NCI-H446 (cell line): ENCODE measurements at places on chromosomes 6 and 20.
A peak's percentile ranks its signal among the peaks of the same experiment; 100 is the strongest.

- DNase-seq = no peak
These were observed 308.5 kb downstream of the CLIC5 start for GRCh38 chr6:45707176-45707575.

- DNase-seq = no peak
These were observed 52.4 kb downstream of the DSTN start for GRCh38 chr20:17622086-17622850.

DNA sequence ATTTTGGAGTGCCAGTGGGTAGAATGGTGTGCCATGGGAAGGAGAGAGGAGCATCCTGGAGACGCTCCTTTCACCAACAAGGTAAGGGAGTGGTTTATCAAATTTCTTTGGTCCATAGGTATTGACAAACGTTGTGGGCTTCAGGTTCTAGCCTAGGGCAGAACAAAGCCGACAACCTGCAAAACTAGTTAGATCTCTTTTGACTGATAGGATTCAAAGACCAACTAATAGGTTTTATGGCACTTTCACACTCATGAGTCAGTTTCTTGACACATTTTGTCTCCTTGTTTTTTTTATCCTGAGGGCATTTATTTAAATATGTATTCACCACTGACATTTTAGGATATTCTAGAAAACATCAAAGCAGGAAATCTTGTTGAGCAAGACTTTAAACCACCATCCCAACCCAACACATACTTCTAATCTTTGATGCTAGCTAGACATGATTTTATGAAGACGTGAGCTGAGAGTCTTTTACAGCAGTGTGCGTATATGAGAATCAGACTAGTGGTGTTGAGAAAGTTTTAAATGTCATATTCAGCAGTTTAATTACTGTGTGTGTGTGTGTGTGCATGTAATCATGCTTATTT, 370.4 kb upstream of the HSF2 start:
- DNase-seq = no peak

DNA sequence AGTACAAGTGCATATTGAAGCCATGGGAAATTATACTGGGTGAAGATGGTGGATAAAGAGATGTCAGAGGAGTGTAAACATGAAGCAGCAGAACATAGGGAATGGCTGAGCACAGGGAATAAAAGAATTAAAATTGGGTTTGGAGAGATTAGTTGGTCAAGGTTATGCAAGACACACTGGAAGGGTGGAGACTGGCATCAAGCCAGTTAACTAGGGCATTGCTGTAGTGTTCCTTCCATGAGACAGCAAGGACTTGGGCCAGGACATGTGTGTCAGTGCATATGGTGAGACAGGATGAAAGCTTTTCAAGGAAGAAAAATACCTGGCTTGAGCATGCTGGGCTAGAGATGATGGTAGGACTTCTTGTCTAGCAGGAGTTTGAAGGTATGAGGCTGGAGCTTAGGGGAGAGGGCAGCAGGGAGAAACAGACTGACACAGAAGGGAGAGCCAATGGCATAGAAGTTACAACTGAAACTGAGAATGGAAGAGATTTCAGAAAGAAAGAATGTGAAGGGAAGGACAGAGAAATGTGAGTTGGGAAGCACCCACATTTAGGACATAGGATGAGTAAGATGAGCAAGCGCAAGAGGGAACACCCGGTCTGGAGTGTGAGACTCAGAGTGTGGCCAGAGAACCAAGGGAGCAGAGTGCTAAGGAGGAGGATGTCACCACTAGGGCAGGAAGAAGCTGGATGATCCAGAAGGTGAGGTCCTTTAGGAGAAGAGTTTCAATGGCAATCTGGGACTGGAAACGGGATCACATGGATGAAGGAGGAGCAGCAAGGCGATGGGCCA, 14.5 kb upstream of the TMEM170B start:
- no peak for DNase-seq

DNA sequence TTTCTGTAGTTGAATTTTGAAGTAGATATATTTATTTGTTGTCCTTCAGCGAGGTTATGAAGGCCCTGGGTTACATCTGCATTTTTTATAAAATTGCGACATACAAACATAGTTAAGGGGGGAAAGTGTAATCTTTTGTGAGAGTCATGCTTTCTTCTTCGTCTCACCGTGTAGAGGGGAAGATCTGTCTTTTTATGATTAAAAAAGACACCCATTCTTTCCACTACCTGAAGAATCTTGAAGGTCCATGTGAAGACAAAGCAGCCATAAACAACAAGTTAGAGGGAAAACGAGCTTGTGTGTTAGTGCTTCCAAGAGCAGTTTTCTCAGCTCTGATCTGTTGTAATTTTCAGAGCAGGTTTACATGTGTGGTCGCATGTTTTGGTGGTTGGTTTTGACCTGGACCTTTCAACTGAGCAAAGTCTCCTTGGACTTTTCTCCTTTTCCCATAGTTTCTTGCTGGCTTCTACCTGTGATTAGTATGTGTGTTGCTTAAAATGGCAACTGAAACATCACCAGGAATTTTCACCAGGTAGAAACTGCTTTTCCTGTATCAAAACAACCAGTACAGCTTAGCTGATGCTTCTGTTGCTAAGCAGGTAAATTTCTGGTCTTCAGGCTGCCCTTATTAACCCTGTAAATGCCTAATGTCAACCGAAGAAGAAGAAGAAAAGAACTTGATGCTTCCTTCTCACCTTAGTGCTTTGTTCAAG, 37.3 kb downstream of the RREB1 start:
- DNase-seq = no peak

GRCh38 chr20:7868108-7868507, 72.2 kb downstream of the HAO1 start:
- DNase-seq = no peak

- no peak for DNase-seq
These were observed 71.9 kb downstream of the GJA10 start for GRCh38 chr6:89966228-89966544.

GRCh38 chr6:1348675-1349074, 36.8 kb downstream of the FOXQ1 start:
- DNase-seq = no peak

- DNase-seq = no peak
These were observed 461.9 kb downstream of the QKI start for GRCh38 chr6:163876391-163876790.

DNA sequence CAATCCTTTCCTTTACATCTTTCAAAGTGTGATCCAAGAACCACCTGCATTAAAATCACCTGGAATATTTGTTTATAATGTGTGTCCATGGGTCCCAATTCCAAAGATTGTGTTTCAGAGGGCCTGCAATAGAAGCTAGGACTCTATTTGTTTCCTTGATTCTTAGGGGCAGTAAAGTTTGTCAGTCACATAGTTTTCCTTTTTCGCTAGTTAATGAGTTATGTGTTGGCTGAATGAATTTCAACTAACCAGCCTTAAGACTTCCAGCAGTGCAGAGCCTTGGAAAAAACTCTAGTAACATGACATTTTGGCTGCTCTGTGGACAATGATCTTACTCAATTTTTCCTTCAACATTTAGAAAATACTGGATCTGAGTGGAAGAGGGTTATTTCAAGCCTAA, 11.3 kb downstream of the FAM217A start:
- no peak for DNase-seq

- no peak for DNase-seq
These were observed 373.9 kb upstream of the ID4 start for GRCh38 chr6:19463250-19463649.

GRCh38 chr6:37029249-37029971, 24.0 kb downstream of the FGD2 start:
- DNase-seq = peak; percentile 42

- no peak for DNase-seq
These were observed 4.2 kb upstream of the BLCAP start for GRCh38 chr20:37531856-37532255.

- DNase-seq = no peak
These were observed 702.7 kb downstream of the EYS start for GRCh38 chr6:65004283-65004682.

- DNase-seq = peak; percentile 77
These were observed 276.7 kb downstream of the SOX4 start for GRCh38 chr6:21870076-21870730.

- no peak for DNase-seq
These were observed 628.1 kb upstream of the CITED2 start for GRCh38 chr6:140002396-140003022.

GRCh38 chr6:496649-497048, 105.1 kb downstream of the IRF4 start:
- no peak for DNase-seq

DNA sequence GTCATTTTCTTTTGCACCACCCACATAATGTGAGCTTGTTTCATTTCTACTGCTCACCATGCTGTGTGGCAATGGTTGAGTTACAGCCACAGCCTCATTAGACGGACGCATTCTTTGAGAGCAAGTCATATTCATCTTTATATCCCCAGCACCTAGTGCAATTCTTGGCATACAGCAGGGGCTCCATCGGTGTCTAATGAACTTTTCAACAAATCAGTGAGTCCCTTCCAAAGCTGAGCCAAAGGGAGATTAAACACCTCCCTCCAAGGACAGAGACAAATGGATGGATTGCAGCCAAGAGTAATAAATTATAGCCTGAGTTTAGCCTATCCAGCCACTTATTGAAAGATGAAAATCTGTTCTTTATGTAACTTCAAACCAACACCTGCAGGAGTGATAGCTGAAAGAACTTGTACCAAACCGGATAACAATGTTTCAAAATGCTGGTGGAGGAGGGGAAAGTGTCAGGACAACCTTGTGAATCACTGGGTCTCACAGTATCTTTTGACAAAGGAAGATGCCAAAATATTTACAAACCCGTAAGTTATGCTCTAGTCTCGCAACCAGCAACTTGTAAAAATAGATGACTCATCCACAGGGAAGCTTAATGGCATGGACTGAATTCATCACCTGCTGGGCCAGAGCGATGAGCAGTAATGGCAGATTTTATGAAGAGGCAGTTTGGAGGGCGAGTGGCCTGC, 139.0 kb downstream of the PXDC1 start:
- DNase-seq = peak; percentile 23

- DNase-seq = no peak
These were observed 57.3 kb upstream of the ECI2 start for GRCh38 chr6:4192627-4193026.

DNA sequence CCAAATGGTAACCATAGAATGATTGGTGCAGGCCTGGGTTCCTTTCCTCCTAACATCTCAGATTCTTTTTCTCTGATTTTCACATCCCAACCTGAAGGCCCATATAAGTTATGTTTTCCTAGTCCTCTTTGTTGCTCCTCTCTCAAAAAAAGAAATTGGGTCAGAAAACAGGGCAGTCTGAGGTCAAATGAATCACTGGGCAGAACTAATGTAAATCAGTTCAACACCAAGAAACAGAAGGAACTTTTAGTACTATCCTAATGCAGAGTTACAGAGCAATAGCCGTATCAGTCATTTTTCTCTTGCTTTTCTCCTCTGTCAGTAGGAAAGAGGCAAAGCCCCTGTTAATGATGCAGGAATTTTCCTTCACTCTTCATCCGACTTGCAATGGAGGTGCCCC, 11.0 kb upstream of the TPD52L1 start:
- DNase-seq = no peak

- DNase-seq = no peak
These were observed 197.9 kb upstream of the GRIK2 start for GRCh38 chr6:101195588-101195987.

GRCh38 chr20:10992731-10993130, 318.9 kb upstream of the JAG1 start:
- no peak for DNase-seq

- no peak for DNase-seq
These were observed 160.1 kb upstream of the QKI start for GRCh38 chr6:163254341-163254835.

- peak; percentile 71 for DNase-seq
These were observed 25.1 kb downstream of the RALGAPA2 start for GRCh38 chr20:20687319-20687718.

DNA sequence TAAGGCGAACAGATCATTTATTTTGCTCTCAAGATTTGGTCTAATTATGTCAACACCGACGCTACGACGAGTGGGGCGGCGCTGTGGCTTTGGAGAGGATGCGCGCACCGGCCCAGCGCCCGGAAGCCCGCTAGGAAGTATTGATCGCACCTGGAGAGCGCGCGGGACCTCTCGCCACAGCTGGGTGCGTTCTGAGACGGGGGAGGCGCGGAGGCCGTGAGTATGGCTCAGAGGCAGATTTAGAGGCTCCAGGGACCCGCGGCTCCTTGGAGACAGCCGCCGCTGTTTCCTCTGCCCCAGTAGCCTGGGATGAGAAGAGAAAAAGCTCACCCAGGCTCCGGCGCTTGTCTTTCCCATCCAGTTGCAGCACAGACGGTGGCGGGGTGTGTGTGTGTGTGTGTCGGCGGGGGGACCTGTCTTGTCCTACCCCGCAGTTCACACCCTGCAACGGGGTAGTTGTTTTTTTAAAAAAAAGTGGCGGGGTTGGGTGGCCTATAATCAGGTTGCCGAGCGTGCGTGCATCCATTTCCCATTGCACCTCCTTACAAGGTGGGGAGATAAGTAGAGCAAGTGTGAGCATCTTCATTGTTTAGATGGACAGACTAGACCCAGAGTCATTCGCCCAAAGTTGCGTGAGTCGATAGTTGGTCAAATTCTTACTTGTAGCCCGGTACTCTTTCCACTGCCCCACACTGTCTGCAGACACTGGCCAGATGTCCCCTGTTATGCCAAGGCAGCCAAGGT, 11.2 kb downstream of the TFAP2D start:
- DNase-seq = no peak

GRCh38 chr6:104608101-104608500, 251.6 kb downstream of the HACE1 start:
- no peak for DNase-seq

DNA sequence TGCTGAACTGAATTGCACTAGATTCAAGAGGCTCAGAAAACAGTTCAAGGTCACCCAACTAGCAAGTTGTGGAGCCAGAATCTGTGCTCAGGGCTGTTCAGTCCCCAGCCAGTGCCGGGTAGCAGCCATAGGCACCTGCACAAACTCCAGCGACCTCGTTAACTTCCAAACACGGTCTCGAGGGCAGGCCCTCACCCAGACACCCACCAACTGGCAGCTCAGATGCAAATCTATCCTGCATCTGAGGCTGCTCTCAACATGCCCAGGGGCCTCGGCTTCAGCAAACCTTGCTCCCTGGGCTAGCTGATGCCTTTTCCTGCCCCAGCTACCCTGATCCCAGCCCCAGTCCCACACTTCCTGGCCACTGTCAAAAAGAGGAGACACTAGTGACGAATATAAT, 3.7 kb downstream of the JPH2 start:
- DNase-seq = no peak

DNA sequence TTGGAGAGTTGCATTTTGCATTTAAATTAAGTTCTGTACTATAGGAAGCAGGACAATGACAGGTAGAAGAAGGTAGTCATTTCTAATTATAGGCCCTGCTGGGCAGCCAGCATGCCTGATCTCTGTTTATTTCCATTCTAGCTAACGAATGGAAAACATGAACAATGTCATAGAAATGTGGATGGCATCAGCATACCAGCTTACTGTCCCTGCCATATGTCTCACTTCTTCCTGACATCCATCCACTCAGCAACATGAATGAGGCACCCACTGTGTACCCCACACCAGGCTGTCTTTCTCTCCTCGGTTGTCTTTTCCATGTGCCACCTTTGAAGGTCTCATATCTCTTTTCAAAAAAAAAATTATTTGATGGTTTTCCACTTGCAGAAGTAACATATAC, 11.1 kb downstream of the ADTRP start:
- DNase-seq = no peak

GRCh38 chr20:61560361-61560853, 308.3 kb downstream of the CDH4 start:
- DNase-seq = no peak

GRCh38 chr6:84314377-84314898, 87.0 kb upstream of the CEP162 start:
- no peak for DNase-seq
